Hematopoietic multipotent progenitor cell treated with erythropoietin and hydrocortisone succinate and interleukin-3 and kit ligand, for 15 days (in vitro differentiated cells): ENCODE measurements at places on chromosomes 11 and 22.

- no peak for DNase-seq
Measured at GRCh38 chr11:111937461-111937769, 272 bp downstream of the DIXDC1 start.

DNA sequence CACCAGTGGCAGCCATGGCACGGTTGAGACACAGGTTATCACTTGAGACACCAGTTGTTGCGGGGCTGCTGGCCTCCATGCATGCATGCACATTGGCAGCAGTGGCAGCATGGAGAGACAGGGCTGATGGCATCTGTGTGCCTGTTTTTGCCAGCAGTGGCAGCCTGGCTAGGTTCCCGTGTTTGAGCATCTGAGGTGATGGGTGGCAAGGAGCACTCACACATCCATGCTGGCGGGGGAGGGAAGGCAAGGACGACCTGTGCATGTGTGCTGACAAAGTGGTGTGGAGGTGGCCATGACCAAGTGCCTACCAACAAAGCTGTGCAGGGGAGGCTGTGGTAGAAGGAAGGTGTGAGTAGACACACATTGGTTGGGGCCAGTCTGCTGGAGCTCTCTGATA is 133.5 kb downstream of the CNTN5 start:
- DNase-seq, result no peak

DNA sequence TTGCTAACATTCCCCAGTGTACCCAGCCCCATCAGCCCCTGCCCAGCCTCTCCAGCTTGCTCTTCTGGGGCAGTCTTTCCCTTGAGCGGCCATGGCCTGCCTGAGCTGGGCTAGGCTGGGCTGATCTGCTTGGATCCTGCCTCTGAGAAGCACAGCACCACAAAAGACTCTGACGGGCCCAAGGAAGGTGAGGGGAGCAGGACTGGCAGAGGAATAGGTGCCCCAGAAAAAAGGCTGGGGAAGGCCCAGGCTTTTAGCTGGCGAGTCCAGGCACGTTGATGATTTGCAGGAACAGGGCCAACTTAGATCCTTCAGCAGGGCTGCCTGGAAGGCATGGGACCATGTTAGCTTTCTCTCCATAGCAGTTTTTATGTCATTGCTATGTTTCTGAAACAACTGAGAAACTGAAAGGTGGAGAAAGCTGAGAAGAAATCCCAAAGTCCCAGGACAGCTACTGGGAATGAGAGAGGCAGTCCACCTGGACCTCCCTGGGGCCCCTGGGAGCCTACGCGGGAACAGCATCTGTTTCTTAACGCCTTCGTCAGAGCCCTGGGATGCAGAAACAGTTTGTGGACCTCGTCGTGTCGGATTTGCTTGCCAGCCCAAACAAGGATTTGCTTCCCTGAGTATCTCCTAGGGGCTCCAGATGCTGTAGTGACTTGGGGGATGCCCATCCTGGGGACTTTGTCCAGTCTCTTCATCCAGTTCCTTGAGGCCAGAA is 24.4 kb upstream of the FXYD6 start:
- DNase-seq, result no peak

GRCh38 chr11:11230802-11231562 is 122.1 kb downstream of the CSNK2A3 start:
- no peak for DNase-seq

GRCh38 chr22:23752750-23753149 is 1.5 kb downstream of the VPREB3 start:
- DNase-seq, result no peak

DNA sequence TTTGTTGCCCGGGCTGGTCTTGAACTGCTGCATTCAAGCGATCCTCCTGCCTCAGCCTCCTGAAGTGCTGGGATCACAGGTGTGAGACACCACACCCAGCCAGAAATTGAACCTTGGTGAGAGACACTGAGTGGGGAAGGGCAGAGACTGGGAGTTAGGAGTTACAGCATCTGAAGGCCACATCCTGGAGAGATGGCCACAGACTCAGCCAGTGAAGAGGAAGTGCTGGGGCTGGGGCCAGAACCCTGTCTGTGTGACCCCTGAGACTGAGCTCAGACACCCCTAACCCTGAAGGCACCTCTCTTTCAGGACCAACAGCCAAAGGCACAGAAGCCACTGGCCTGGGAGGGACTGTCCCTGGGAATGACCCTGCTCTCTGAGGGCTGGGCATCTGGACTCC is 33.8 kb downstream of the TXN2 start:
- no peak for DNase-seq

GRCh38 chr11:75597636-75598035 is 35.6 kb downstream of the SERPINH1 start:
- DNase-seq, result peak; percentile 59

DNA sequence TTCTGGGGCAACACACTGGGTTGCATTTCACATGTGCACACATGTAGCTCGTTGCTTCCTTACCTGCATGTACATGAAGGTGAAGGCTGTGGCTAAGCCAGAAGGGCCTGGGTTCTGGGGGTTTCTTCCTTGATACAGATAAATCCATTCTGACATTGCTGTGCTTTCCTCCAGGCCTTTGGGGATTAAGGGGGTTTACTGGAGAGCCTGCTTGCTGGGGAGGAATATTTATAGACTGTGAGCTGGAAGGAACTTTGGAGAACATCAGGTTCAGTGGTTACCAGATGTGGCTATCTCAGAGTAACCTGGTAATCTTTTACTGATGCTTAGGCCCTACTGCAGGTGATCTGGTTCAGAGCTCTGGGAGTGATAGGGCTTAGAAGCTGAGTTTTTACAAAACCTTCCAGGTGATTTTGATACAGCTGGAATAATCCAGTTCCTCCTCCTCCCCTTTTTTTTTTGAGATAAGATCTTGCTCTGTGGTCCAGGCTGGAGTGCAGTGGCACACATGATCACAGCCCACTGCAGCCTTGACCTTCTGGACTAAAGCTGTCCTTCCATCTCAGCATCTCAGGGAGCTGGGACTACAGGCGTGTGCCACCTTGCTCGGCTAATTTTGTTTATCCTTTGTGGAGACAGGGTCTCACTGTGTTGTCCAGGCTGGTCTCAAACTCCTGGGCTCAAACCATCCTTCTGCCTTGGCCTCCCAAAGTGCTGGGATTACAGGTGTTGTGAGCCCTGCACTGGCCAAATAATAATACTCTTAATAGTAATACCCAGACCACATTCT is 19.9 kb downstream of the ACO2 start:
- DNase-seq, result no peak

DNA sequence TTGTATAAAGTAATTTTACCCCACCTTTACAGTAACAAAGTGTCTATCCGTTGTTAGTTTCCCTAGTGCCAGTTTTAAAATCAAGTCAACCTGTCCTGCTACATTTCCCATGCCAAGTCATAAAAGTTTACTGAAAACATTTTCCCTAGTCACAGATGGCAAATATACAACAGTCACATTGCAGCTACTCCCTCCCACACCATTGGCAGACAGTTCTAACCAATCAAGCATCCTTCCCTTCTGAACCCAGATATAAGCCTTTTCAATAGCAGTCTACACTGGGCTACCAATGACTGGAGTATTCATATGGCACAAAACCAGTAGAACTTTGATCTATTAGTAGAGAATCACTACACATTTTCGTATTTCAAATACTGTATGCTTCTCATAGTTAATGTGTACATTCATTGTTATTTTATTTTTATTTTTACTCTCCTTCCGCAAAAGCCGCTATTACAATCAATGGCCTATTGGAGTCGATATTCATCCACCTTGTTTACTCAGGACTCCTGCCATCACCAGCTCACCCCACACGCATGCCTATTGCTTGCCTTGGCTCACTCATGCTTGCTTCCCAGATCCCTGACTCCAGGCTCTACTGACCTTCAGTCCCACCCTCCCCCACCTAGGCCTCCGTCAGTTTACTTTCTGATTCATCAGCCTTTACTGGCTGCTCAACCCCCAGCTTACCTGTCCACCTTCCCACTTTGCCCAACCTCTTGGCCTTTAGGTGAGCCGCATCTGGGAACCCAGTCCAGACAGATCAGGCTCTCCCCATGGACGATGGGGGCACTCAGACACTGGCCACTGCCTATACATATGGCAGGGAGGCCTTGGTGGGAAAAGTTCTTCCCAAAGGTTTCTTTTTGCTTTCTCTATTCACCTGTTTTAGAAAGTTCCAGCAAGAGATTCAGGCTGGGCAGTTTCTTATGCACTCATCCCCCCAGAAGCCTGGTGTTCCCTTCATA is 408.4 kb downstream of the SOX6 start:
- no peak for DNase-seq

- no peak for DNase-seq
Measured at GRCh38 chr11:1453611-1454034, 33.0 kb downstream of the MOB2 start.

GRCh38 chr11:75313513-75314272 is 37.8 kb downstream of the ARRB1 start:
- DNase-seq, result no peak

DNA sequence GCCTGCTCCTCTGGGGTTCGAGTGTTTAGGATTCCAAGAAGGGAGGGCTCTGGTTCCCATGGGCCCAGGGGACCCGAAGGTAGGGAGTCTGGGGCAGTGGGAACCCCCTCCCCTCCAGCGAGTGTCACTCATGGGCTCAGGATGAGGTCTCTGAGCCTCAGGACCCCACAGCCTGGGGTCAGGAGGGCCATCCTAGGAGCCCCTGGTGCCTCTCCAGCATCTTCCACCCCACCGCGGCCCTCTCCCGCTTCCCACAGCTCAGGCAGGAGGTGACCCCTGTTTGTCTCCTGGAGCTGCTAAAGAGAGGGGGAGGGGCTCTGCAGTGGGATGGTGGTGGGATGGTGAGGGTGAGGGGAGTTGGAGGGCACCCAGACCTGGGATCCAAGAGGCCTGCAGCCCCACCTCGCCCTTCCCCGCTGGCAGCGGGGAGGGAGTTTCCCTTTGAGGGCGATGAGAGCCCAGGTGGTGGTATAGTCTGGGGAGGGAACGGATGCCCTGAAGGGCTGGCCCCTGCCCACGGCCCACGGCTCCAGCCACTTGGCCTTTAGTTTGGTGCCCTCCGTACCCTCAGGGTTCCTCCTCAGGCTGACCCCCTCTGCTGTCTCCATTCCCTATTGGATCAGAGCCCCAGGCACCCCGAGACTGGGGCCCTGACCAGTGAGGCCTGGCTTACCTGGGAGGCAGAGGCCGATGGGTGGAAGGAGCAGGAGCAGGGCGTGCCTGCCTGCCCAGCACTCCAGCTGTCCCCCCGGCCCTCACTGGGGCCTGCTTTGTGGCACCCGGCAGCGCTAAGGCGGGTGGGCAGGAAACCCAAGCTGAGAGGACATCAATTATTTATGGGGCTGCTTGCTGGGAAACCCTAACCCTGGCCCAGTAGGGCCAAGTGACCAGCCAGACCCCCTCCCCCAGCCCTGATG is 1.1 kb upstream of the CABP4 start:
- no peak for DNase-seq

DNA sequence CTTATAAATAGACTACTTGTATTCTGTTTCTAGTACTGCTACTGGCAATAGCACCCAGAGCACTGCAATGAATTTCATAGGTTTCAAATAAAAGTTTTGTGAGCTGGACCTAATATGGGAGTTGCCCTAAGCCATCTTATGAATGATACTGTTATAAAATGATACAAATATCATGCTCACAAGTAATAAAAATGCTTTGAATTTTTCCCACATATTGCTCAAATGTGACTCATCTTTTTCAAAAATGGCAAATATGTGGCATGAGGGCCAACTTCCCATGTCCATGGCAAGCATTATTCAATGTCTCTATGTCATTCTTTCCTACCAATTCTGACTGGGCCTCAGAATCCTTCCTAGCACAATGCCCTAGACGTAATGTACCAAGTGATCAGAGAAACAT is 137.6 kb downstream of the TRPC6 start:
- no peak for DNase-seq

DNA sequence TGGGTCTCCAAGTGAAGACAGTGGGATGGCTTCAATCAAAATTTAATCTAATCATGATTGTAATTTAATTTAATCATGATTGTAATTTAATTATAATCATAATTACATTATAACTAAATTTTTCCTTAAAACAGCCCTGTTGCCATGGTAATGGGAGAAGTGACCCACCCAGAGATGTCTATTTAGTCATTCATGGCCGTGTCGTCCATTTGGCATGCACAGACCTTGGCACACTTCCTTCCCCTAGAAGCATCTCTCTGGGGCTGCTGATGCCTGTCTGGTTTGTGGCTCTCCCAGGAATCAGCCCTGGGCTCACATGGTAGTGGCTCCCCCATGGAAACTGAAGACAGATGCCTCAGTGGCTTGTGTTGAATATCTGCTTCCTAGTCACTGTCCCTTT is 27.0 kb downstream of the P4HA3 start:
- DNase-seq, result no peak

- DNase-seq, result no peak
Measured at GRCh38 chr11:126317432-126317755, 13.5 kb downstream of the DCPS start.

DNA sequence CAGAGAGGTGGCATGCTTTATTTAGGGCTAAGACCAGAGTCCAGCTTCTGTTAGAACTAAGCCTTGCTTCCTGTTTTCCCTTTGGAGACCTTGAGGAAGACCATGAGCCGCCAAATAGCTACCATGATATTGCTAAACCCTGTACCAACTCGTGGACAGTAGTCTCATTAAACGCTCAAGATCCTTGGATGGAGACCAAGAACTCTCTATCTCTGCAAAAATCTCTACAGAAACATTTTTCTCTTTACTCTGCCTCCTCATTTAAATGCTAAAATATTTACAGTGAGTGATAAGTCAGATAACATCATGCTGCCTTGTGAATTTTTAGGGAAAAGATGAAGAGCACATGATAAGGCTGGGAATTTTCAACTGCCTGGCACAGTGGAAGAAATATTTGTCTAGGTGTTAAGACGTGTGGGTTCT is 197.8 kb downstream of the MAML2 start:
- no peak for DNase-seq

GRCh38 chr22:47237890-47238480 is 475.5 kb downstream of the TBC1D22A start:
- no peak for DNase-seq

- DNase-seq, result peak; percentile 45
Measured at GRCh38 chr11:17186932-17187692, 20.7 kb downstream of the PIK3C2A start.

GRCh38 chr11:110850846-110851245 is 138.6 kb upstream of the ARHGAP20 start:
- DNase-seq, result no peak

DNA sequence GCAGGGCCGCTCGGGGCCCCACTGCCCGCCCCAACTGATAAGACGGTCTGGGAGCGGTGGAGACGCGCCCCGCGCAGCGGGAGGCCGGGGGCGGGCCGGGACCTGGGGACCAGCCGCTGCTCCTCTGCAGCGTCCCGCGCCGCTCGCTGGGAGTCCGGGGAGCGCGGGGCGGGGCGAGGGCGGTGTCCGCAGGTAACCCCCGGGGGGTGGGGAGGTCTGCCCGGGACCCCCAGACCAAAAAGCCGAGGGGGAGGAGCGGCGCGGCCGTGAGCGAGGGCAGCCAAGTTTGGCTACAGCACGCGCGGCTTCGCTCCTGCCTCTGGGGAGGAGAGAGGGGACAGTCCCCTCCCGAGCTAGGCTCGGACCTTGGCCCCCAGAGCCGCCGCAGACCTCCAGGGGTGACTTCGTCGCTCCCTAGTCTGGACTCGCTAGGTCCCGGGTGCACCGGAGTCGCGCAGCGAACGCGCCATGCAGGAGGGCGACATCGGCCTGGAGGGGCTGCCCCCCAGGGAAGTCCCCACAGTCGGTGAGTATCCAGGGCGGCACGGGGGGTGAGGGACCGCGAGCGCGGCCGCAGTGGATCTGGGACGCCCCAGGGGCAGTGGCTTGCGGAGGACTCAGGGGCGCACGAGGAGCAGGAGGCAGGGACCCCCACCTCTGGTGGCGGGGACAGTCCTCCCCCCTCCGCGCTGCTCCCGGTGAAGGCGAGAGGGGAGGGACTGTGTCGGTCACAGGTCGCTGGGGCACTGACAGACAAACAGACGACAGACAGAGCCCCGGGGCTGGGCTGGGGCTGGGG is 92.3 kb upstream of the ANO1 start:
- DNase-seq, result no peak
